CD4-positive, CD25-positive, alpha-beta regulatory T cell (primary cell): ENCODE measurements at places on chromosomes 11 and 22. TPM values are rescaled to one million over a fixed set of nuclear protein-coding genes. Genes with fewer than 3 reads are reported as not detected.

The NUMA1 gene
- 272 TPM for total RNA-seq

GRCh38 chr11:76801736-76802135 lies 18.6 kb downstream of the TSKU start:
- DNase-seq = no peak

- DNase-seq = no peak
Observed at GRCh38 chr22:32097018-32097417, 54.0 kb downstream of the SLC5A1 start.

DNA sequence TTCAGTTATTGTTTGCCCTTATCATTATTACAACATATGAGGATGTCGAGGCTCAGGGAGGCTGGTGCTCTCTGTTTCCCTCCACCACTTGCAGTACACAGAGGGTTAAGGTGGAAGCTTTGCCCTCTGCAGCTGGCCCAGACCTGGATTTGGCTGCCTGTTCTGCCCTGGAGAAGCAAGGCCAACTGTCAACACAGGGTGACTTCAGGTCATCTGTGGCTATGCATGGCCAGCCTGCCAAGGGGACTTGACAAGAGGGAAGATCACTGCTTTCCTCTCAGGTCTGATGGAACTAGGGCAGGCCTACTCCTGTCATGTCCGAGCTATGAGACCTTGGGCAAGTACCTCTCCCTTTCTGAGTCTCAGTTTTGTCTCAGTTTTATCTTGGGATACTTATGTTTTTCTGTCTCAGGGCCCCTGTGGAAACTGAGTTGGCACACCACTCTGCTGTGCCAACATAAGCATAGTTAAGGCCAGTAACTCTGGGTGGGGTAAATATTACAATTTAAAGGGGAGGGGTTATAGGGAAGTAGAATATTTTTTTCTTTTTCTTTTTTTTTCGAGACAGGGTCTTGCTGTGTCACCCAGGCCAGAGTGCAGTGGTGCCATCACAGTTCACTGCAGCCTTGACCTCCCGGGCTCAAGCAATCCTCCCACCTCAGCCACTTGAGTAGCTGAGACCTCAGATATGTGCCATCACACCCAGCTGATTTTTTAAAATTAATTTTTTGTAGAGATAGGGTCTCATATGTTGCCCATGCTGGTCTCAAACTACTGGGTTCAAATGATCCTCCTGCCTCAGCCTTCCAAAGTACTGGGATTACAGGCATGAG lies 2.4 kb upstream of the THRSP start:
- DNase-seq = no peak

The ACRV1 gene
- not detected for total RNA-seq

- DNase-seq = peak; percentile 21
Observed at GRCh38 chr11:110463153-110463552, 33.4 kb downstream of the FDX1 start.

DNA sequence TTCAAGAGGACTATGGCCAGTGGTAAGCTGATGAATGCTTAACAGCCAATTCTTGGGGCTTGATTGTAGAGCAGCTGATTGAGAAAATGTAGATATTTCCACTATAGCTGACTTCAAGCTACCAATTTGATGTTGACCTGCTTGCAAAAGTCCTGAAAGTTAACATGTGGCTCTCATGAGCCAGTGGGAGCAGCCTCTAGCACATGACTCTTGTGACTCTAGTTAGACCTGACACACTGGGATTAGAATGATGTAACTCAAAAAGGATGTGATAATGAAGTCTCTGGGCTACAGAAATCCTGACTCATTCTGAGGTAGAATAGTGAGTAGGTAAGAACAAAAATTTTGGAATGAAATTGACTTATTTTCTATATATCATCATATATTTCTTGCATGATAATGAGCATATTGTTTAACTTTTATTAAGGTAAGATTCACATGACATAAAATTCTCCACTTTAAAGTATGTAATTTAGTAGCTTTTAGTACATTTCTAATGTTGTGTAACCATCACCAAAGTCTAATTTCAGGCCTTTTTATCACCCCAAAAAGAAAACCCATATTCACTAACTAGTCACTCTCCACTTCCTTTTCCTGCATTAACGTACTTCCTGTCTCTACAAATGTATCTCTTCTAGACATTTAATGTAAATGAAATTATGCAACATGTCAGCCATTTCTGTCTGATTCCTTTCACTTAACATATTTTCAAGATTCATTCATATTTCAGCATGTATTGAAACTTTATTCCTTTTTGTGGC lies 16.1 kb upstream of the OR52H1 start:
- DNase-seq = no peak

The CRYBA4 gene
- not detected for total RNA-seq
